ENCODE measurements at places on chromosomes 1 and 21. TPM values are rescaled to one million over a fixed set of nuclear protein-coding genes. Genes with fewer than 3 reads are reported as not detected.

The ALX3 gene
- total RNA-seq, result not detected

GRCh38 chr1:75426688-75427087 lies 184.2 kb downstream of the SLC44A5 start:
- no peak overlapping the region for H3K27ac ChIP-seq
- H3K27me3 ChIP-seq, result no peaks in the 10 kb centered on the region
- H3K4me3 ChIP-seq, result no peak overlapping the region
- DNase-seq, result no peak

The DNALI1 gene
- total RNA-seq, result 18.9 TPM

The GALE gene
- total RNA-seq, result 35.1 TPM

- no peaks in the 10 kb centered on the region for H3K4me1 ChIP-seq
- no peak overlapping the region for H3K27ac ChIP-seq
- H3K4me3 ChIP-seq, result no peak overlapping the region
- H3K36me3 ChIP-seq, result peaks cover 80% of the 10 kb centered on the region
- H3K27me3 ChIP-seq, result no peaks in the 10 kb centered on the region
Observed at GRCh38 chr1:55088413-55088812, 49.1 kb downstream of the PCSK9 start.

GRCh38 chr1:11942280-11942679 lies 7.8 kb downstream of the PLOD1 start:
- H3K4me1 ChIP-seq, result no peaks in the 10 kb centered on the region
- DNase-seq, result no peak
- H3K27me3 ChIP-seq, result no peaks in the 10 kb centered on the region
- no peak overlapping the region for H3K27ac ChIP-seq

DNA sequence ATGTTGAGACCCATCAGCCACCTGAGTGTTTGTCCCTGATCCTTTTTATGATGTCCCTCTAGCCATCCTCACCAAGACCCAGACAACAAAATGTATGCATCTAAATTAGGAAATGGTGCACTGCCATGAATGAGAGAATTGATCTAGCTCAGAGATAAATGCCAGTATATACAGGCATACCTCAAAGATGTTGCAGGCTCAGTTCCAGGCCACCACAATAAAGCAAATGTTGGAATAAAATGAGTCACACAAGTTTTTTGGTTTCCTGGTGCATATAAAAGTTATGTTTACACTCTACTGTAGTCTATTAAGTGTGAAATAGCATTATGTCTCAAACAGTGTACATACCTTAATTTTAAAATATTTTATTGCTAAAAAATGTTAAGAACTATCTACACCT lies 63.9 kb downstream of the CHIA start:
- no peak for DNase-seq
- no peak overlapping the region for H3K4me3 ChIP-seq
- no peaks in the 10 kb centered on the region for H3K27me3 ChIP-seq
- no peak overlapping the region for H3K27ac ChIP-seq
- H3K36me3 ChIP-seq, result no peaks in the 10 kb centered on the region
- no peaks in the 10 kb centered on the region for H3K4me1 ChIP-seq

The HSD3B1 gene
- not detected for total RNA-seq

The CFHR4 gene
- not detected for total RNA-seq

The LYSMD1 gene
- total RNA-seq, result 6.7 TPM

- no peak overlapping the region for H3K4me3 ChIP-seq
- H3K27me3 ChIP-seq, result no peaks in the 10 kb centered on the region
- DNase-seq, result peak; percentile 60
- H3K27ac ChIP-seq, result no peak overlapping the region
- H3K4me1 ChIP-seq, result no peaks in the 10 kb centered on the region
Observed at GRCh38 chr1:159421821-159422220, 10.2 kb upstream of the OR10J4 start.

- H3K4me3 ChIP-seq, result no peak overlapping the region
- no peaks in the 10 kb centered on the region for H3K36me3 ChIP-seq
- no peak overlapping the region for H3K27ac ChIP-seq
- H3K4me1 ChIP-seq, result no peaks in the 10 kb centered on the region
Observed at GRCh38 chr1:80961464-80962190, 839.1 kb upstream of the ADGRL2 start.

DNA sequence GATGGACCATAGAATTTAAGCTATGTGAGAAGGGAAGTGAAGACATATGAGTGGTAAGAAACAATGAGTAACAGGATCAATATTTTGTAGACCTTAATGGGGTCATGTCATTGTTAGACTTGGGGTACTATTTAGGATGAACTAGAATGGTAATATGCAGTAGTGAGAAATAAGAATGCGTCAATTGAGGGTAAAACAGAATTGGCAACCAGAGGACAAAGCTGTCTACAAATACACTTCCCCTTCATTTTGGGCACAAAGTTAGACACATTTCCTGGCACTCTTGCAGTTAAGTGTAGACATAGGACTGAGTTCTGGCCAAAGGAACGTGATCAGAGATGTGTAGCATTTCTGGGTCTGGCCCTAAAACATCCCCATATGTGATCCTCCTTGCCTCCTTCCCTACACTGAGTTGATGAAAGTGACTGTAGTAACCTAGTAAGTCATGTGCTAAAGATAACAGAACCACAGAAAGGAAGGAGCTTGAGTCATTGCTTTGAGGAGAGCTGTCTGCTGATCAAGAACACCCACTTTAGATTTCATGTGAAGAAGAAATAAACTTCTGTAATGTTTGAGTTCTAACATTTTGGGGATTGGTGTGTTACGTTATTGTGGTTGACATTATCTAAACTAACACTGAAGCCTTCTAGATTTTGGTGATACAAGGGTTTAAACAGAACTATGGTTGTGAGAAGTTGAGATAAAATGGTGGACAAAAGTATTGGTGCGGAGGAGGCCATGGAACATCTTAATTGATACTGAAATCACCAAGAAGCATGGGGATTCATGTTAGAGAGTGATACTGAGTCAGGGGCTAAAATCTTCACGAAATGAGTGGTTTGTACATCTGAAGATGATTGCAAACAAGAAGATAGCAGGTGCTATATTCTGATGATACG lies 41.7 kb downstream of the CD55 start:
- no peaks in the 10 kb centered on the region for H3K27me3 ChIP-seq
- no peaks in the 10 kb centered on the region for H3K36me3 ChIP-seq
- no peak for DNase-seq
- H3K4me1 ChIP-seq, result no peaks in the 10 kb centered on the region
